Stimulated activated CD8-positive, alpha-beta memory T cell treated with anti-CD3 and anti-CD28 coated beads, Interleukin-7, amount 100 ng/mL, for 4 hours (primary cell): ENCODE measurements at places on chromosomes 2 and 18.

GRCh38 chr2:174326161-174327020, 8.4 kb upstream of the SP9 start:
- no peak for DNase-seq

GRCh38 chr2:226423498-226423960, 376.1 kb downstream of the IRS1 start:
- no peak for DNase-seq

DNA sequence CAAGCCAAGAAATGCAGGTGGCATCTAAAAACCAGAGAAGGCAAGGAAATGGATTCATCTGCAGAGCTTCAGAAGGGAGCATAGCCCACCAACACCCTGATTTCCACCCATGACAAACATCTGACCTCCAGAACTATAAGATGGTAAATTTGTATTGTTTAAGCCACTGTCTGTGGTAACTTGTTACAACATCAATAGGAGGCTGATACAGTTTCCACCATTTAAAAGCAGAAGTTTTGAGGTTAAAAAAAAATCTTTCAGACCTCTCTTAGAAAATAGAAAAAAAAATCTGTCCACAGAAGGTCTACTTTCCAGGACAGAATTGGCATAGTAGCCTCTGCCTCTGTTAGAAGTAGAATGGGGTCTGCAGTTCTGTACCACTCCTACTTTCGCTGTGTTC, 37.2 kb downstream of the SLC40A1 start:
- no peak for DNase-seq

DNA sequence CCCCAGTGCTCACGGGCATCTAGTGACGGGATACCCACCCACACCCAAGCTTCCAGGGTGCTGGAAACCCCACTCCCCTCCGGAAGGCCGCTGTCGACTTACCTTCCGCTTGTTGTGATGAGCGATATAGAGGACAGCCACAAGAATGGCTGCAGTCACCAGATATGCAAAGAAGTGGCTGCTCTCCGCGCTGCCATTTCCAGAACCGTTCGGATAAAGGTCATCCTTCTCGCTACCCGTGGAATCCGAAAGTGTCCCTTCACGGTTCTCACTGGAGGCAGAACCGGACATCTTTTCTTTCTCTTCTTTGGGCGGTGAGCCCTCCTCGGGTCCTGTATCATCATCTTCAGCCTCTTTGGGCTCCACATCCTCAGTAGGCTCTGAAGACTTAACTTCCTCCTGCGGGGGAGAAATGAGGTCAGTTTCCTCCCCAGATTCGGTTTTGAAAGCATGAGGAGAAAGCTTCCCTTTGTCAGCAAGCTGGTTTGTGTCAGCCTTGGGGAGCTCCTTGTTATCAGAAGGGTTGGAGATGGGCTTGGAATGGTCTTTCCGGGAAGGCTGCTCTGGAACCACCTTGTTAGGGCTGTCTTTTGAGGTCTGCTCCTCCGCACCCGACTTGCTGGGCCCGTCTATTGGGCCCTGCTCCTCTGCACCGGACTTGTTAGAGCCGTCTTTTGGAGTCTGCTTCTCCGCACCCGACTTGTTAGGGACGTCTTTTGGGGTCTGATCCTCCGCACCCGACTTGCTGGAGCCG, 1.2 kb downstream of the TGOLN2 start:
- no peak for DNase-seq

DNA sequence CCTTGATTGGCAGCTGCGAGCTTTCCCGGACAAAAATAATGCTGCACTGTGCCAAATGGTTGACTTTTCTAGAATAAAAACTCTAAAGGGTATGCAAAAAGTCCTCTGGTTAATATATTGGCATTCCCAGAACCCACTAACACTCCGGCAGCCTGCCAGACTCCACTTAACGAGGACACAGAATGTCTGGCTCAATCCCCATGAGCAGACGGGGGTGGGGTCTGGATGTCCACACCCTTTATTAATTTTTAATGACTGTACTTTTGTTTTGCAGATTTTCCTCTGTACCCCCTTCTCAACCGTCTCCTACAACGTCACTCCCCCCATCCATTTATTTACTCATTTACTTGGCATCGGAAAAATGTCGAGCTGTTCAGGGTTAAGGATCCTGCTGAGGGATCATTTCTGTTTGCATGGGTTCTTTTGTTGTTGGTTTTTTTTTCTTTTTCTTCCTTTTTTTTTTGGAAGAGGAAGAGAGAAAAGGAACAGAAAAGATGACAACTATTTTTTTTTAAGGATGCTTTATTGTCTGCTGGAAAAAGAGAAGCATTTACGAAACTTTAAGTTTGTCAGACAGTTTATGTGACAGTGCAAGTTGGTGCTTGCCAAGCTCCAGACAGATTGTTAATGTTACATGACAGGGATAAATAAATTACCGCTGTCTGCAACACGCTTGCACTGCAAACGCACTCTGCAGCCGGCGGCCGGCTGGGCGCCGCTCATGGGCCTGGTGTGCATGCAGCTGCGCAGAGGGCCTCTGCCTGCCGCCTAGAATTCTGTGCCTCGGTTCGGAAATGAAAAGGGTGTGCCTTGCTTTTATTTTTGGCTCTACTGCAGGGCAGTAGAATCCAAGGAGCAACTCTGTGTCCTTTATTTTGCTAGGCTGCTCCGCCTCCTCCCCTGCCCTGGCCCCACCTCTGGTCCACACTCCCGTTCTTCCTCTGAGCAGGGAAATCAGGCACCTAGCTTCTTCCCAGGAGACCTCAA, 3.6 kb downstream of the LDLRAD4 start:
- DNase-seq = no peak

DNA sequence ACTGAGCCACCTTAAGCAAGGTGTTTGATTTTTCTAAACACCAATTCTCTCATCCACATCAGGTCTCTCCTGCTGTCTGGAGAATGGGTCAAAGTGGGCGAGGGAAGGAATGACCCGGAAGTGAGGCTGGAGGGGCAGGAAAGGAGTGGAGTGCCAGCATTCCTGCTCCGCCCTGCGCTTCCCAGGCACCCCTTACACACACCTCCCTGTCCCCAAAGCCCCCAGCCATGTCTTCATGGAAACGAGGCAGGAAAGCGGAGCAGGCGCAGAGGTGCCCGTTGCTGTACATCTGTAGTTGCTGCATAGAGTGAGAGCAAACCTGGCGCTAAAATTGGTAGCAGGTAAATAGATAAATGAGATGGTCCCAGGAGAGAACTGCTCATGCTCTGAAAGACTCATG, 27.2 kb upstream of the NT5DC4 start:
- no peak for DNase-seq

DNA sequence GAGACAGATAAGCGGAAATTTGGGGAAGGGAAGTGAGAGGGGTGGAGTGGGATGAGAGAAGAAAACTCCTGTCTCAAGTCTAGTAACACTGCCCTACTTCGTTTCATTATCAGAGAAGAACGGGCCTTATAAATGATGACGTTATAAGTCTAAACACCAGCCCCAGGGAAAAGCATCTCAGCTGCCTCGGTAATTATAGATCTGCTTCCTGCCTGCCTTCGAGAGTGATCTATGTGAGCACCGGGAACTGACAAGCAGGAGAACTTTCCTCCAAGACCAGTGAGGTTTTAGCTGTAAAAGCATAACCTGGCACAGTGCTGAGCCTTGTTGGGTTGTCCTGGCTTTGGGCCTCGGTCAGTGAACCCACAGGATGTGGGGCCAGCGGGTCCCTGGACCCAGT, 227.9 kb upstream of the SIX2 start:
- no peak for DNase-seq

GRCh38 chr2:128425731-128426620, 107.3 kb upstream of the HS6ST1 start:
- DNase-seq = no peak
